ENCODE measurements at places on chromosomes 3 and 15.

DNA sequence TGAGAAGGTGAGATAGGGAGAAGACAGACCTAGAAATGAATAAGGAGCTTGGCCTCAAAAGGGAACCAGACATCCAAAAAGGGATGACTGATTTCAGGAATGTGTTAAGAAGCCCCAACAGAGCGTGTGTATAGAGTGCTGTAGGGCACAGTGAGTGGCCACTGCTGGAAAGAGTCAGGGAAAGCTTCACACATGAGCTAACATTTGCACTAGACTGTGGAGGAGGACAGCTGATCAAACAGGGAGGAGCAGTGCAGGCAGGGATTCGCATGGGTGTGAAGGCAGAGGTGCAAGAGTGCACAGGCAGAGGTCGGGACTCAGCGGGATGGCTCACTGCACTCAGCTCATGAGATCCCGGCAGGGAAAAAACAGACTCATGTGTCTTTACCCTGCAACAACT is 61.8 kb downstream of the NPTN start:
- no peak for DNase-seq

- no peak for DNase-seq
Observed at GRCh38 chr15:39963786-39964185, 29.9 kb downstream of the EIF2AK4 start.

DNA sequence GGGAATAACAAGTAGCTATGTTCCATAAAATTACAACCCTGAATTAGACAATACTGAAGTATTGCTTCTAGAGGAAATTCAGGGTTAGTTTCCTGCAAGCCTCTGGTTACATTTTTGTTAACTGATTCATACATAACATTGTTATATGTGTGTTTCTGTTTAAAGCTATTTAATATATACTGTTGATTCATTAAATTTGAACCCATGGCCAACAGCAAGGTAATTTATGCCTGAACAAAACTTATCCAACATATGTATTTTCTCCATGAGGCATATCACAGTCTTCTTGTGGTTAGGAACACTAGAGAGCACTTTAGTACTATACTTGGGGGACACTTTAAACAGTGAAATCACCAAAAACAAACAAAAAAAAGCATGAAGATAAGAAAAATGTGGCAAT is 47.7 kb upstream of the PTX3 start:
- DNase-seq: no peak

DNA sequence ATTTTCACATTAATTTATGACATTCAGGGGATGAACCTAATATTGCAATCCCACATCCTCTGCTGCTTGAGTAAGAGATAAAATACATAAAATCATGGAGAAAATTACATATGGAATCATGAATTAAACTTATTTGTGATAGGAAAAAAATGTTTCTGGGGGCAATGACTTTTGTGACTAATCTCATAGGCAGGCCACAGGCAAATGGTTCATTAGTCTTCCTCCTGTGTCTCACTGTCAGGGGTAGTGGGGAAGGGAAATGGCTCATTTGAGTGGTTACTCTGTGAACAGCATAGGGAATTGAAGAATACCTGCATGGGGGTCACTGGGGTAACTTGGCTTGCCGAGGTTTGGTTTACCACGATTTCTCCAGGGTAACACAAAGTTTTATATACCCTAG is 72.0 kb downstream of the TFG start:
- peak; percentile 5 for DNase-seq

GRCh38 chr3:123320221-123320620 is 118.5 kb downstream of the SEC22A start:
- no peak for DNase-seq

DNA sequence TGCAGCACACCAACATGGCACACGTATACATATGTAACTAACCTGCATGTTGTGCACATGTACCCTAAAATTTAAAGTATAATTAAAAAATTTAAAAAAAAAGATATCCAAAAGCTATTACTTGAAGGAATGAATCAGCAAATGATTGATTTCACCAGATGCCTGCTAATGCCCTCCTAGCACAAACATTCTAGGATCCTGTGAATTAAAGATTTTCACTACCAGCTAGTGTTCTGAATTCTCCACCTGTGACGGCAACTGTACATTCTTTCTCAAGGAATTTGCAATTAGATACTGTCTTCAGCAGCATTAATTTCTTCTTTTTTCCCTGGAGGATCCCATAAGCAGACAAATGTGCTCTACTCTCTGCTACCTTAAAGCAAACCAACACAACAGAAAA is 694.9 kb downstream of the NTRK3 start:
- DNase-seq: no peak

GRCh38 chr15:31096563-31096962 is 5.0 kb downstream of the TRPM1 start:
- DNase-seq: no peak

Measured in pulmonary artery endothelial cell (primary cell).